ENCODE measurements at places on chromosomes 2 and 18. TPM values are rescaled to one million over a fixed set of nuclear protein-coding genes. Genes with fewer than 3 reads are reported as not detected.

DNA sequence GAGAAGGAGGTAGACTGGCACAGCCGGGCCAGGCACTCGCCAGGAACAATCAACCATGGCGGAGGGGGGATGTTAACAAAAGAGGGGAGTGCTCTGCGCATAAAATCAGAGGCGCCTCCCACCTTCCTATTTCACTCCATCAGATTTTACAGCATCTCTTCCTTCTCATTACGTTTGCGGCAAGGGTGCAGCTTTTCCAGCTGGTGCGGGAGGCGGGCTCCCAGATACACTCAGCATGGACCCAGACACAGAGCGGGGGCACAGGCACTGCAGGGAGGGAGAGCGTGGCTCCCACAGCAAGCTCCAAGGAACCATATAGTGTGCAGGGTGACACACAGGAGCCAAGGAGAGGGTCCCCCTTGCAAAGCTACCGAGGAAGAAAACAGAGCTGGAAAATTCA is 176.3 kb downstream of the EIPR1 start:
- H3K4me3 ChIP-seq, result no peak overlapping the region
- H3K4me1 ChIP-seq, result no peaks in the 10 kb centered on the region
- peaks cover 4% of the 10 kb centered on the region for H3K36me3 ChIP-seq
- DNase-seq, result no peak

Gene CKAP2L
- polyA plus RNA-seq, result 2.3 TPM

GRCh38 chr2:114031605-114032505 is 142.0 kb downstream of the ACTR3 start:
- no peak overlapping the region for H3K27ac ChIP-seq
- no peaks in the 10 kb centered on the region for H3K36me3 ChIP-seq
- H3K4me1 ChIP-seq, result no peaks in the 10 kb centered on the region

- no peak overlapping the region for H3K4me3 ChIP-seq
- H3K36me3 ChIP-seq, result no peaks in the 10 kb centered on the region
- no peaks in the 10 kb centered on the region for H3K27me3 ChIP-seq
- DNase-seq, result peak; percentile 37
- no peak overlapping the region for H3K27ac ChIP-seq
- no peaks in the 10 kb centered on the region for H3K4me1 ChIP-seq
These were observed 85.7 kb downstream of the INHBB start for GRCh38 chr2:120431386-120432292.

Gene NAT8
- polyA plus RNA-seq, result not detected

- no peak for DNase-seq
- H3K36me3 ChIP-seq, result no peaks in the 10 kb centered on the region
- no peak overlapping the region for H3K4me3 ChIP-seq
- H3K4me1 ChIP-seq, result no peaks in the 10 kb centered on the region
- no peak overlapping the region for H3K27ac ChIP-seq
- H3K27me3 ChIP-seq, result no peaks in the 10 kb centered on the region
These were observed 95.6 kb upstream of the LHCGR start for GRCh38 chr2:48851161-48851560.

GRCh38 chr2:197705912-197706838 is 1.0 kb downstream of the MARS2 start:
- peak overlapping the region; percentile 77 for H3K27ac ChIP-seq
- H3K36me3 ChIP-seq, result no peaks in the 10 kb centered on the region
- H3K4me1 ChIP-seq, result no peaks in the 10 kb centered on the region

DNA sequence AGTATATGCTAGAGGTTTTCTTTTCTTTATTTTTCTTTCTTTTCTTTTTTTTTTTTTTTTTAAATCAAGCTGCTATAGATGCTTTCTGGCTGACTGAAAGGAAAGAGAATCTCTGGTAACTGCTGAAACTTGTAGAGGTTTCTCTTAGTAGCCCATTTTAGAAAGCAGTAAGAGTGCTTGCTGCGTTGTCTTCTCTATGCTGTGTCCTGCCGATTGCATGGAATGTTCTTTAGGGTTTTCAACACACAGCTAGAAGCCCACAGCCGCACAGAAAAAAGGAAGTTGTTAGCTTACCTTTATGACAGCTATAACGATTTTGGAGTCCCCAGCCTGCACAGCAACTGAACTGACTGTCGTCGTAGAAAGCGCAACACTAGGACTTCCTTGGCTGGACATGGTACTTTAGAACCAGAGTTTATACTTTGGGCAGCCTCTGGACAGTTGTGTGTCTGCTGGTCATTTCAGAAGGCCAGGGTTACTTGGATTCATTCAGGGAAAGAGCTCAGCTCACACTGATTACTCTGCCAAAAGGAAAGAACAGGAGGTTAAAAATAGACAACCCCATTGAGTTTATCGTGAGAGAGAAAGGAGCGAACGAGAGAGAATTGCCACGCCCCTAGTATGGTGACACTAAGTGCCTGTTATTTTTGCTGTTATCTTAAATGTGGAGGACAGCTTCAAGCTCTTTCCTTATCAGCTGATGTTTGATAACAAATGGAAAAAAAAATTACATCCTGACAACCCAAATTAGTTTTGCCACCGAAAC is at the start of gene CCDC141:
Gene CCDC141 (minus strand): TSS at position 592 of the 766 bp plus-strand sequence. CDS start 196 bp downstream, at position 396.
- no peaks in the 10 kb centered on the region for H3K4me1 ChIP-seq
- no peak within 1 kb of the TSS for H3K27ac ChIP-seq
- DNase-seq, result no peak
- no peaks in the 10 kb centered on the region for H3K36me3 ChIP-seq
- H3K27me3 ChIP-seq, result no peaks in the 10 kb centered on the region
- no peak within 1 kb of the TSS for H3K4me3 ChIP-seq

GRCh38 chr18:75775121-75775520 is 347.6 kb upstream of the SMIM21 start:
- no peak for DNase-seq
- H3K4me3 ChIP-seq, result no peak overlapping the region
- H3K36me3 ChIP-seq, result no peaks in the 10 kb centered on the region
- H3K27ac ChIP-seq, result no peak overlapping the region

DNA sequence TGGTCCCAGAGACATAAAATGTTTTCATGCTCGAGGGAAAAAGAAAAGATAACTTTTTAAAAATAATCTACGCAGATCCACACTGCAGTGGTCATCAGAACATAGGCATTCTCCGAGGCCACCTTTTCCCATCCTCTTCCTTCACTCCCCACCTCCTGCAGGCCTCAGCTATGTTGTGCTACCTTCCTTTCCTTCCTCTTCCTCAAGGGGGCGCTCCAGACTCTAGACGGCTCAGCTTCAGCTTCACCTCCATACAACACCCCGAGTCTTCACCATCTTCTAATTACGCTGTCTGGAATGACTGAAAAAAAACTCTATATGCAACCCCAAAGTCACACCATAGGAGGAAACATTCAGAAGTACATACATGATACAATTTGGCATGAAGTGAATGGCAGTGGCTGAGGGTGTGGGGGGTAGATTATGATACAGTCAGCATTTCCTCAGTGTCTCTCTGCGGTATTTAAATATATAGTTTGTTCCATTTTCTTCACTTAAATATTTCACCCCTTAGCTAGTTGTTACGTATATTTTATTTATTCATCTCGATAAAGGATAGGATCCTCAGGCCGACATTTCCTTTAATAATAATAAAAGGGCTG is 583.6 kb downstream of the IRS1 start:
- no peak overlapping the region for H3K4me3 ChIP-seq
- H3K36me3 ChIP-seq, result no peaks in the 10 kb centered on the region
- peaks cover 17% of the 10 kb centered on the region for H3K4me1 ChIP-seq
- H3K27me3 ChIP-seq, result no peaks in the 10 kb centered on the region
- no peak overlapping the region for H3K27ac ChIP-seq
- peak; percentile 79 for DNase-seq

Gene GREB1
- polyA plus RNA-seq, result 0.46 TPM

- H3K27me3 ChIP-seq, result no peaks in the 10 kb centered on the region
- no peak for DNase-seq
- no peaks in the 10 kb centered on the region for H3K36me3 ChIP-seq
- no peaks in the 10 kb centered on the region for H3K4me1 ChIP-seq
- no peak overlapping the region for H3K4me3 ChIP-seq
- no peak overlapping the region for H3K27ac ChIP-seq
These were observed 497.9 kb upstream of the SPRED2 start for GRCh38 chr2:65930259-65930658.

DNA sequence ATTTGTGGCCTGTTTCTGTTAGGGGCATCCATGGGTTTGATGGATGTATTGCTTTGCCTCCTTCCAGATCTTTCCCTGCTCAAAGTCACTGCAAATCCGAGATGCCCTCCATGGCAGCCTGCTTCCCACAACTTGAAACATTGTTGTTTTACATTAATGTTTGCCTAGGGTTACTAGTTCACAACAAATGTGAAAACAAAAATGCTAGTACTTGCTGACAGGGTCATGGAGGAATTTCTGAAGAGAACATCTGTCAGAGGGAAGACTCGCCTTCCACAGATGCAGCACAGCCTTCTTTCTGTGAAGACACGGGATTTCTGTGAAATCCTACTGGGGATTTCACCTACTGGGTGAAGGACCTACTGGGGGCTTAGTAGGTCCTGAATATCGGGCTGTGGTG is 260.0 kb upstream of the FN1 start:
- H3K4me3 ChIP-seq, result no peak overlapping the region
- H3K27ac ChIP-seq, result peak overlapping the region; percentile 82
- H3K27me3 ChIP-seq, result no peaks in the 10 kb centered on the region
- no peak for DNase-seq

Gene FEV
- polyA plus RNA-seq, result 6.0 TPM

GRCh38 chr2:33395655-33396249 is 80.7 kb upstream of the RASGRP3 start:
- H3K4me1 ChIP-seq, result no peaks in the 10 kb centered on the region
- H3K27me3 ChIP-seq, result no peaks in the 10 kb centered on the region
- no peak overlapping the region for H3K4me3 ChIP-seq
- no peaks in the 10 kb centered on the region for H3K36me3 ChIP-seq
- no peak for DNase-seq
- no peak overlapping the region for H3K27ac ChIP-seq

Gene HOXD12
- not detected for polyA plus RNA-seq

- no peaks in the 10 kb centered on the region for H3K4me1 ChIP-seq
- H3K4me3 ChIP-seq, result no peak overlapping the region
- no peak for DNase-seq
- no peaks in the 10 kb centered on the region for H3K27me3 ChIP-seq
These were observed 743.7 kb downstream of the GALR1 start for GRCh38 chr18:77993188-77993981.

DNA sequence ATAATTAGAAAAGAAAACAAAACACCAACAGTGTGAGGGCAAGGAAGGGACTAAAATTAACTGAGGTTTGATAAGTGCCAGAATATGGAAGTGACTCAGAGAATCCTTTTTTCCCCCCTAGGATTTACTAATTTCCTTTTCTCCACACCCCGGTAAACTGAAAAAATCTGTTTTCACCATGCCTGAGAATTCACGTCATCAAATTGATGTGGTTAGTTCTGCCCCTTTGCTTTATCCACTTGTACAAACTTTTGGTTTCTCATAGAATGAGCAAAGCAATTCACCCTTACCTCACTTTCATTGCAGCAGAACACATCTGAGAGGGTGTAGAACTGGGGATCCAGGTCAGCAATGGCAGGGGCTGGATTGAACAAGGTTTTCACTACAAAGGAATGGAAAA is 57.8 kb downstream of the RBKS start:
- DNase-seq, result no peak
- H3K4me3 ChIP-seq, result no peak overlapping the region
- no peaks in the 10 kb centered on the region for H3K27me3 ChIP-seq
- no peaks in the 10 kb centered on the region for H3K4me1 ChIP-seq

GRCh38 chr2:66966631-66967030 is 430.5 kb upstream of the ETAA1 start:
- no peaks in the 10 kb centered on the region for H3K36me3 ChIP-seq
- H3K4me1 ChIP-seq, result peaks cover 33% of the 10 kb centered on the region
- DNase-seq, result no peak
- no peaks in the 10 kb centered on the region for H3K27me3 ChIP-seq
